ENCODE measurements at places on chromosomes 3 and 15.

DNA sequence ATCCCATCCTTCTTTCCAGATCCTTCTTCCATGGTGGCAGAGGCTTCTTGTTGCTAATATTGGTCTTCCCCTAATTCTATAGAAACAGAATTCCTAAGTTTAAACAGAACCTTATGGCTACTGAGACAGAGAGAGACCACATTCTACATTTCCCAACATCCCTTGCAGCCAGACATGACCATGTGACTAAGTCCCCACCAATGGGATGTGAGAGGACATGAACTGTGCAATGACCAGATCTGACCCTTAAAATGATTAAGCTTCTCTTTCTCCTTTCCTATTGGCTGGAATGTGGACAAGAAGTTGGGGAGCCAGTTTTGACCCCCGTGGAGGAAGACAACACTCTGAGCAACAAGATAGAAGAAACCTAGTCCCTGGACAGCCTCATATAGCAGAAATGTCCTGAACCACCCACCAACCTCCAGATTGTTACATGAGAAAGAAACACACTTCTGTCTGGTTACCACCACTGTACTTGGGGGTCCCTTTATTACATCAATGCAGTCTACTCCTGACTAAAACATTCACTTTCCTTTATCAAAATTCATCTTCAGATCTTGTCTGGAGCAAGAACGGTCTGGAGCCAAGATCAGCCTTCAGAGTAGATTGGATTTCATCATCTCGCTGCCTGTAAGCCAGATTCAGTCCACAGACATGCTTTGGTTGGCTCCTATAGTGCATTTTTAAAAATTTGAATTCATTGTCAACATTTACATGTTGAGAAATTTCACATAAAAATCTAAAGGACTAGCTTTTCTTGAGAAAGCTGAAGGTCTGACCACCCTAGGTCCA lies 183.9 kb downstream of the SHQ1 start:
- DNase-seq = no peak

DNA sequence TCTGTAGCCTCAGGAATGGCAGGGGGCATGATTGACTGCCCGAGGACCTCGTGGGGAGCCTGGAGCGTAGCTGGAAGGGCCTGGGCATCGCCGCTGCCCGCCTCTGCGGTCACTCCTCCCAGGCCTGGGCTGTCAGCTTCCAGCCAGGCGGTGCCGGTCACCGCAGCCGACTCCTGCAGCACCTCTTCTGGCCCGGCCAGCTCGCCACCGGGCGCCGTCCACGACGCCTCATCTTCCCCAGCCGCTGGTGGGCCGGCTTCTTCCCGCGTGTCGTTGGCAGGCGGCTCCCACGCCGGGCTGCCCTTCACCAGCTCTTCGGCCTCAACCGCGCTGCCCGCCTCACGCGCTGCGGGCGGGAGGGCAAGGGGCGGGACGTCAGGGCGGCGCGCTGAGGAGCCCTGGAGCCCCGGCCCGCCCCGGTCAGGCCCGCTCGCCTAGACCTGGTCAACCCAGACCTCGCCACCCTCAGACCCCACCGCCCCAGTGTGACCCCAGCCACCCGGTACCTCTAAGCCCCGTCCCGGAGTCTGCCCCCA lies 1.0 kb downstream of the CSPG5 start:
- no peak for DNase-seq

GRCh38 chr3:73503781-73504180 lies 121.0 kb downstream of the PDZRN3 start:
- DNase-seq = no peak

DNA sequence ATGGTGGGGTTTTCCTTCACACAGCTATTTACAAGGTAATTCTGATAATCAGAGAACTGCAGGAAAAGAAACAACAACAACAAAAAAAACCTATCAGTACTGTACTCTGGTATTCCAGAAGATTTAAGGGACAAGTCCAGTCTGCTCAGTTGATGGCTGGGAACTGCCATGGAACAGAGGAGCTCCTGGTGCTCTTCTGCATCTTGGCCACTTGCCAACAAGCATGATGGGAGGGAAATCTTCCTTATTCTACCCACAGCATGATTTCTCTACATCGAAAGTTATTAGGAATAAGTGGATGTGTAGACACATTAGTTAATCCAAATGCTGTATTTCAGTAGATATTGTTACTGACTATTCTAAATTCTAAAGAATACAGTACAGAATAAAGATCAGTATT lies 51.7 kb downstream of the RASGRP1 start:
- DNase-seq = no peak

DNA sequence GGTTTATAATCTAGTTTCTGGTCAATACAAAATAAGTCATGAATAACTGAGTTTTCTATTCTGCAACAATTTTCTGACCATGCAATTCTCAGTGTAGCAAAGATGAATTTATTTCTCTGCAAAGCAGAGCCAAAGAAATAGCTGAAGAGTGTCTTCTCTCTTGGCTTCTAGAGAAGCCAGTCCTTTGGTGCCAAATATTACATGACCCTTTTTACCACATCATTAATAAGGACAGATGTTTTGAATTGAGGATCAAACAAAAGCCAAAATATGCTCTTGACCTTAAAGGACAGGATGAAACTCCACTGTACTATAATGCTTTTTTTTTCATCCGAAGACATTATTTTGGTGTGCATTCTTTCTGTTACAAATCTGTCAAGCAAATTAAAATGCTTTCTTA lies 40.2 kb upstream of the OSTN start:
- DNase-seq = no peak

- DNase-seq = no peak
These were observed 11.7 kb upstream of the CMTM7 start for GRCh38 chr3:32379831-32380500.

- no peak for DNase-seq
These were observed 61.4 kb downstream of the ZNF609 start for GRCh38 chr15:64521726-64522164.

DNA sequence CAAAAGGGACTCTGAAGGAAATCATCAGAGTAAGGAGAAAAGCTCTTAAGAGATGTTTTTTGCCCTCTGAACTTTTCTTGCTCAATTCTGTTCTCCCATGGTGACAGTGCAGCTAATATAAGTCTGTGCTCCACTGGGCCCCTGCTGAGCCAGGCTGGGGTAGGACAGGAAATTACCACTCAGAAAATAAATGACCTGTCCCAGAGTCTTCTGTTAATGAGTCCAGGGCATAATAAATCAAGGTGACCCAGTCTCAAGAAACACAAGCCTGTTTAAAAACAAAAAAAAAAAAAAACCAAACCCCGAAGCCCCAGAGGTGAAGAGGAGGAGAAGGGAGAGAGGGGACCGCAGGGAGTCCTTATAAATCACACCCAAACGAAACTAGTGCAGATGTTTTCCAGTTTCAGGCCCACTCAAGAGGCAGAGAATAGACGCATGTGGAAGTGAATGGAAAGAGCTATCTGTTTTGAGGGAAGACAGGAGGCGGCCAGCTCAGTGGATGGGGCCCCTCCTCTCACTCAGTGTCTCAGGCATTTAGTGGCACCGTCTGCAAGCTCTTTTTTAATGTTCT lies 59.8 kb upstream of the BOC start:
- no peak for DNase-seq

DNA sequence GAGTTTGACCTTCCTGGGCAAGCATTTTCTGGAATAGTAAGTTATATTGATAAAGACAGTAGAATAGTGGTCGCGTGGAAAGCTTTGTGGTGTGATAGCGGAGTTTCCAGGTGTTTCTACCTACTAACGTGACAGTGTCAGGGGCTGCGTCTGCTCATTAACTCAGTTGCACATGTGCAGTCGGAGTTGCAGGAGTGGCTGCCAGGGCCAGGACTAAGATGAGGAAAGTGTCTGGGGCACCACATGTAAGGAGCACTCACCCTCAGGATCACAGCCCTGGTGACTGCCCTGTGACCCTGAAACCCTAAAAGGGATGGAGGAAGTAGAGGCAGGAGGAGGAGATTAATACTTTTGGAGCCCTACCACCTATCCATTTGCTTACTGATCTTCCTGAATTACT lies 295.0 kb downstream of the LRTM1 start:
- no peak for DNase-seq

DNA sequence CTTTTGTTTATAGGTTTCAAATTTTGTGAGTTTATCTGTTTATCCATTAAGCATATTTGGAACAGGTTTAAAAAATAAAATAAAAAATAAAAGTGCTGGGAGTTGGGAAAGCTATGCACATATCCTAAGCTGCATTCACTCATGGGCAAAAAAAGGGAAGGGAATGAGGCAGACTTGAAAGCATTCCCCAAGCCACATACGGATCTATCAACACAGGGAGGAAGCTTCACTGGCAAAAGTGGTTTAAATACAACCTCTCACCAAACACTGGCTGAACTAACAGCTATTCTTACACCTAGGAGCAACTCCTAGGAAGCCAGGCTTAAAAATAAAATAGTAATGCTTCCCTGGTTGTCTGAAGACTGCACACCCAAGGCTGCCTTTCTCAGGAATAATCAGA lies 101.2 kb downstream of the PCCB start:
- no peak for DNase-seq

GRCh38 chr3:112498914-112499711 lies at the start of gene BTLA:
Gene BTLA, minus strand, starts transcription at chr3:112499472. Its CDS starts 114 bp downstream, at chr3:112499358.
- DNase-seq = no peak

GRCh38 chr3:35744419-35744818 lies 105.1 kb downstream of the ARPP21 start:
- no peak for DNase-seq

DNA sequence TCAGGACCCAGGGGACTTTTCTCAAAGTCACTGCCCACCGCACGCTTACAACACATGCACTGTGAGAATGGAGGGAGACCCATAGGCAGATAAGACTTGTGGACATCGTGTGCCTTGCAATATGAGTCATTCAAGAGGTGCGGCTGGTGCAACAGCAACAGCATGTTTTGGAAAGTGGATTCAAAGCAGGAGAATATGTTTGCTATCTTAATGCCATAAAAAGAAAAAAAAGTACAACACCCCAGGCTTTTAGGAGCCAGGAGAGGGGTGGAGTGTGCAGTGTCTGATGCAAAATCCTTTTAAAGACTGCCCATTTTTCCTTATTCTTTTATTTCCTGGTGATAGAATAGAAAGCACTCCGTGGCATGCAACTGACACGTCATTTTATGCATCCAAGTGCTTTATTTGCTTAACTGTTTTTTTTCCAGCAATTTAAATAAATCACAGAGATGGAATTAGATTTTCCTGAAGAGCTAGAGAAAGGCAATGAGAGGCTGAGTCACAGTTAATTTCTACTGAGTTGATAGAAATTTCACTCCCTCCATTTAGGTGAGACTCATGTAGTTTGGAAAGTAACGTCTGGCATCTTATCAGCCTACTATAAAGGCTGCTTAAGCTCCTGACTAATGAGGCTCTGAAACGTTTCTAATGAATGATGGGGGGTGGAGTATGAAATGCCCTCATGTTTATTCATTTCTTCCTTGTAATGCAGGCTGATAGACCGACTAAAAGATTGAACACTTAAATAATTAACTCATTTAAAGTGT lies 96.4 kb downstream of the NSUN3 start:
- no peak for DNase-seq

DNA sequence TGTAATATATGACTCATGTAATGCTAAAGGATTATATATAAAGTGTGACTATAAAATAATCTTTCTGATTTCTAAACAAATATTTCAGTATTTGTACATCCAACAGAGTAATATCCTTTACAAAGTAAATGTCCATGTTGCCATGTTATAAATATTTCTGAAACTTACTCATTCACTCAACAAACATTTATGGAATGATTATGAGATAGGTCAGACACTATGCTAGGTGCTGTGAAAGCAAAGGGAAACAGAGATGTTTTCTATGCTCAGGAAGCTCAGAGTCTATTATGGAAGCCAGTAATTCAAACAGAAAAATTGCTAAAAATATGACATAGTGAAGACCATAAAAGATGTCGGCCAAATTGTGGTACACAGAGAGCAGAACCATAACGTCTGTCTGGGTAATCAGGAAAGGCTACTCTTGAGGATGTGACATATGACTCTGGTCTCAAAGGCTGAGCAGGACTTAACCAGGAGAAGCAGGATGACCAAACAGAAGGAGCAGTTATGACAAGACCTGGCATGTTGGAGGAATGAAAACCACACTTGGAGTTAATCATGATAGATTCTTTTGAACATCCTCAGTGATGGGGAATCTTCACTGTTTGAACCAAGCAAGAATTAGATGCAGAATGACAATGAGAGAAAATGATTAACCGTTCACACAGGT lies 39.0 kb upstream of the MYO5C start:
- no peak for DNase-seq

GRCh38 chr15:47477341-47477740 lies 240.0 kb upstream of the SEMA6D start:
- no peak for DNase-seq

DNA sequence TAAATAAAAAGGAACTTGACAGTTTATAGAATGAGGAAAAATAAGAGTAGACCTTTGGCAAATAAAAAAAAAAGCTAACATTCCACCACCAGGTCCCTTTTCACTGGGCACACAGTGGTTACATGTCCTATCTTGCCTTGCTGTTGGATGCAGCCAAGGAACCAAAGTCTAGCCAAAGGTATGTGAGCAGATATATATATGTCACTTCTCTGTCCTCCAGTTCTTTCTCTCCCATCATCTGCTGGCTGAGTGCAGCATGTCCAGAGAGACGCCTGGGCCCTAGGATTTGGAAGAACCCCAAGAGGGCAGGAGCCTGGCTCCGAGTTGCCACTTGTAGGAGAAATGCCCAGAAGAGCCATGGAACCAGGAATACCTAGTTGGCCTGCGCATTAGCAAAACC lies 104.7 kb downstream of the SERPINI1 start:
- DNase-seq = no peak

GRCh38 chr15:49991587-49991986 lies 127.4 kb downstream of the ATP8B4 start:
- DNase-seq = no peak

GRCh38 chr15:101495334-101496197 lies 6.1 kb upstream of the PCSK6 start:
- no peak for DNase-seq

- no peak for DNase-seq
These were observed 581.9 kb upstream of the ZNF717 start for GRCh38 chr3:76367281-76367680.

- no peak for DNase-seq
These were observed 185.7 kb downstream of the ARRDC4 start for GRCh38 chr15:98146031-98146820.

GRCh38 chr15:95470997-95471689 lies 859.4 kb upstream of the NR2F2 start:
- DNase-seq = no peak

DNA sequence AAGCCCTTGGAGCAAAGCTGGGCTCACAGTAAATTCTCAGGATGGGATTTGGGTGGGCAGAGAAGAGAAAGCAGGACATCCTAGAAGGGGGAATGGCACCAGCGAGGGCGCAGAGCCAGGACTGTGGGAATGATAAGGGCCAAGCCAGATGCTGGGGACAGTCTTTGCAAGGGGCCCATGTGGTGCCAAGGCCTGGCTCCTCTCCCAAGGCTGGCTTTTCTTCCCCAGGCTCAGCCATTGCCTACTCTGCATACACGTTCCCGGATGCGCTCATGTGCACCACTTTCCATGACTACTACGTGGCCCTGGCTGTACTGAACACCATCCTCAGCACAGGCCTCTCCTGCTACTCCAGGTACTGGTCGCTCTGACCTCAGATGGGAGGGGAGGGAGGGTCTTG lies 24.7 kb upstream of the KIF23 start:
- DNase-seq = no peak

- no peak for DNase-seq
These were observed 455 bp upstream of the ABHD17C start for GRCh38 chr15:80694611-80695098.

GRCh38 chr3:127748754-127749327 lies 73.5 kb downstream of the MGLL start:
- DNase-seq = no peak
